Activated CD4-positive, alpha-beta T cell treated with anti-CD3 and anti-CD28 coated beads, Interleukin-2, amount 50 U/mL, for 48 hours (primary cell): ENCODE measurements at places on chromosomes 2 and 18.

DNA sequence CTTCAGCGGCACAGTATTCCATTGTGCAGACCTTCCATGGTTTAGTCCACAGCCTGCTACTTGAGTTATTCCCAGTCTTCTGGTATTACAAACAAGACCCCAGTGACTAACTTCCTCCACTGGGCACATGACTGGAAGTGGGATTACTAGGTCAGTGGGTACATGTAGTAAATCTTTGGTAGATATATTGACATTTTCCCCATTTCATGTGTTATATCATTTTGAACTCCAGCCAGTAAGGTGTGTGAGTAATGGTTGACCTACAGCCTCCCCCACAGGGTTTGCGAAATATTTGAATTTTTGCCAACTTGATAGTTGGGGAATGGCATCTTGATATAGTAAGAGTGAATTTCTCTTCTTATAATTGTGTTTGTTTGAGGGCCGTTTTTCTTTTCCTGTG lies 58.8 kb downstream of the RNF144A start:
- no peak for DNase-seq

DNA sequence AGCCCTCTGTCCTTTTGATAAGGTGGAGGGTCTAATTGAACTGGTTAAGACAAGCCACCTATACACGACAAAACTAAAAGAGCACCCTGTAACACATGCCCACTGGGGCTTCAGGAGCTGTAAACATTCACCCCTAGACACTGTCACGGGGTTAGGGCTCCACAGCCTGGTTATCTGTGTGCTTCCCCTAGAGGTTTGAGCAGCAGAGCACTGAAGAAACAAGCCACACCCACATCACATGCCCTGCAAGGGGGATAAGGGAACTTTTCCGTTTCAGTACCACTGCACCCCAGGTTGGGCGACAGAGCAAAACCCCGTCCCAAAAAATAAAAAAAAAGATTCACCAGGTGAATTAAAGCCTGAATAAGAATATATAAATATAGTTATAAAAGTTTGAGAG lies 913.7 kb upstream of the ACVR2A start:
- DNase-seq: no peak

- no peak for DNase-seq
Observed at GRCh38 chr2:164964700-164965099, 9.4 kb upstream of the SLC38A11 start.

DNA sequence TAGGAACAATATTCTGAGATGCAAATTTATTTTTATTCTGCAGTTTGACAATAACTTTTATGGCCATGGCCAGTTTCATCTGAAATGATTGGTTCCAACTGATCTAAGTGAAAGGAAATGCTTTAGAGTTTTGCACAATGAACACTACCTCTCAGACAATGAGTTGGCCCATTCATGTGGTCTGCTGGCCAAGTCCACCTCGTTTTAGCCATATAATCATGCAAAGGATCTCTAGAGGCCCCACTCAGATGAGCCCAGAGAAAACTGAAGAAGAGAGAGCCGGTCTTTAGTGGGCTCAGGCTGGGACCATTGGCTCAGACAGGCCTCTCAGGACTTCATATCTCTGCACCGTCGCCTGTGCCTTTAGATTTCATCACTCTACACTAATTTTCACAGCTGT lies 254.7 kb downstream of the MREG start:
- DNase-seq: no peak
